ENCODE measurements at places on chromosomes 1 and 21.

GRCh38 chr1:164701189-164701761, 142.3 kb downstream of the PBX1 start:
- DNase-seq = no peak

DNA sequence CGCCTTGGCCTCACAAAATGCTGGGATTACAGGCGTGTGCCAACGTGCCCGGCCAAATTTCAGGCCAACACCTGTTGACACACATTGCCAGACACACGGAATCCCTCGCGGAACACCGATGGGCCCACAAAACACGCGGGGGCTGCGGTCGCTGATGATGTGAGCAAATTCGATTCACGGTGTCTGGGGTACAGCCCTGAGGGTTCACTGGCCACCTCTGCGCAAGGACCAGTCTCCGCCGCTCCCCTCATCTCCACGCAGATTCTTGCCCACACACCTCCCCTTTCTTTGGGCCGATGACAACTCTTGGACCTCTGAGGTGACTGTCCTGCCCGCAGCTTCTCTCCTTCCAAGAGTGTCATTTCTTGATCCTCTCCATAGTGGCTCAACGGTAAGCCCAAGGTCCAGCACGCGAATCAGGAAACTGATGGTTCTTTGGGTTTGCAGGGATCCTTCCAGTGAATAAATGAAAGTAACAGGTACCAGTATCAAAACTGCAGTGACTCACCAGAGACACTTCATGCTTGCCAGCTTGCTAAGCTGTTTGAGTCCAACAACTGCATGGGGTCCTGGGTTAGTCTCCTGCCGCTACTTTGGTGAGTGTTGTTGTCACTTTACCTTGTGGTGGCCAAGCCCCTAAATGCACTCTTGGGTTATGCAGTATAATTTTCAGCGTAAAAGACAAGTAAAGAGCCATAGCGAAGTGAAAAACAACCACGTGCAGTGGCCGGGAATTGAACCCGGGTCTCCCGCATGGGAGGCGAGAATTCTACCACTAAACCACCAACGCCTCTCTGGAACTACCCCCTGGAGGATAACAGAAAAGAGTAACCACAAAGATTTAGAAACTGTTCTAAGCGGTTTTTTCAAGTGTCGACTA, 11.0 kb upstream of the RNU1-3 start:
- DNase-seq = no peak

- no peak for DNase-seq
Observed at GRCh38 chr1:247440001-247440620, 17.8 kb downstream of the OR2B11 start.

- no peak for DNase-seq
Observed at GRCh38 chr21:42621819-42622177, 31.6 kb upstream of the PDE9A start.

DNA sequence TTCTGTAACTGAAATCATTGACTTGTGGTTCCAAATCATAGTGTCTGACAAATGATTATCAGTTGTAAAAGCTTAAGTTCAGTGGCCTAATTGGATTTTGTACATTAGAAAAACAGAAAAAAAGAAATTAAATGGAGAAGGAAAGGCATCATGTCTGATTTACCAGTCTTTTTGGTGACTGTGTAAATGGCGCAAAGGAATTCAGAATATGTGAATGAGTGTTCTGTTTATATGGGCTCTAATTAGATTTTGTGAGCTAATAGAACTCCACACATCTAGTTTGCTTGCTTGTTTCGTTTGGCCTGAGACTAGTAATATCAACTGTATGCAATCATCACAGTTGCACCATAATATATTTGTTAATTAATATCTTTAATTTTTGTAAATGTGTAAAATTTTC, 151.7 kb downstream of the PLA2G4A start:
- no peak for DNase-seq

GRCh38 chr1:37362594-37363385, 111.6 kb upstream of the ZC3H12A start:
- no peak for DNase-seq

GRCh38 chr1:217109928-217110327, 386.7 kb upstream of the ESRRG start:
- no peak for DNase-seq

- DNase-seq = no peak
Observed at GRCh38 chr1:234550341-234551031, 59.5 kb downstream of the IRF2BP2 start.

- no peak for DNase-seq
Observed at GRCh38 chr1:184866991-184867788, 107.1 kb downstream of the NIBAN1 start.

GRCh38 chr1:198162091-198162767, 5.4 kb downstream of the NEK7 start:
- no peak for DNase-seq

- no peak for DNase-seq
Observed at GRCh38 chr1:178051071-178051470, 42.8 kb upstream of the RASAL2 start.

GRCh38 chr1:1429671-1430073, 5.8 kb upstream of the VWA1 start:
- no peak for DNase-seq

- no peak for DNase-seq
Observed at GRCh38 chr1:26003756-26004155, 5.9 kb upstream of the PAFAH2 start.

GRCh38 chr21:28875078-28875477, 117.6 kb downstream of the LTN1 start:
- DNase-seq = no peak

- no peak for DNase-seq
Observed at GRCh38 chr1:154493276-154493675, 8.7 kb upstream of the TDRD10 start.

GRCh38 chr1:167645625-167646414, 15.8 kb downstream of the RCSD1 start:
- DNase-seq = no peak

GRCh38 chr1:77349275-77349674, 67.5 kb downstream of the AK5 start:
- DNase-seq = no peak

GRCh38 chr1:99659755-99660210, 13.9 kb downstream of the PALMD start:
- DNase-seq = no peak

DNA sequence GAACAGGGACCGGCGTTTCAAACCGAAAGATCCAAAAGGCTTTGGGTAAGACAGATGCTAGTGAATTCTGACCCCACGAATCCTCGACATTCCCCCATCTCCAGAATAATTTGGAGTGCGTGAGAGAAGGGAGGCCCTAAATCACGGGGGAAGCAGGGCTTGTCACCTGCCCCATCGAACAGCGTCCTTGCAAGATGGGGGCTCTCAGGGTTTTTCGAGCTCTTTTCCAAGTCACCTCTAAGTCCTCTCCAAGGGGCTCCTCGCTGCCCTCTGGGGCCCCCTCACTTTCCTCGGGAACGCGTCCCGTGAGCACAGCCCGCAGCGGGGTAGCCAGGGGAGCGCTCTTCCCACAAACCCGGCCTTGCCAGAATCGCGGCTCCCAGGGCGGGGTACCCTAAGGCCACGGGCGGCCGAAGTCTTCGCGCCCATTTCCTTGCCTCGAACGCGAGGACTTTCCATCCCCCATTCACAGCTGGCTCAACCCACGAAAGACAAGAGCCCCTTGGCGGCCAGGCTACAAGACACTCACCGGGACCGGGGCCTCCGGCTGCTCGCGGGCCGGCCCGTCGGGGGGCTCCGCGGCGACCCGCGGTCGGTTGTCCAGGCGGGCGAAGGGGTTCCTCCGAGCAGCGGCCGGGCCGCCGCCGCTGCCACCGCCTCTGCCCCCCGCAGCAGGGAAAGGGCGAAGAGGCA, 546 bp downstream of the DONSON start:
- DNase-seq = no peak

DNA sequence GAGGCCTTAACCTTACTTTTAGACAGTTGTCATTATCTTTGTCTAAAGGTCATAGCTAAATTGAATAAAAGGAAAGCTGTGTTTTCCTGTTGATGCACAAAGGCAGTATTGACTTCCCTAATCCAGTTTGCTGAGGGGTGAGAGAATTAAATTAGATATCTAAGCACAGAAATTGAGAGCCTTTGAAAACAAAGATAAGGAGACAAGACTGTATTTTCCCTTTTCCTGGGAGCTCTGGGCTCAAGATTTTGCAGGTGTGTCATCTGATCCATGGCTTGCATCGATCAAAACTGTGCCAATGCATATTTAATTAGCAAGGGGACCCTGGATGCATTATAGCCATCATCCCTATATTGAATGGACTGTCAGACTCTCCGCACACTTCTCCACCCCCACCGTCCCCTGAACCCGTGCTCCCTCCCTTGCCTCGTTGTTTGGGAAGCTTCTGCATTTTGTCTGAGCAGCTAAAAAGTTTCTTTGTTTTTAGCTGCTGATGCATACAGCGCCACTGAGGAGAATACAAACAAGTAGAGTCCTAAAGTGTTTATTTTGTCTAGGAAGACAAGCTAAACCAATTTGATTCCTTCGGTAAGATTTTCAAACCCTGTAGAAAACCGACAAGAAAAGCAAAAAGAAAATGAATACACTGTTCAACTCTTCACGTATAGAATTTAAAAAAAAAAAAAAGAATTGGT, 186.3 kb downstream of the NFIA start:
- no peak for DNase-seq

DNA sequence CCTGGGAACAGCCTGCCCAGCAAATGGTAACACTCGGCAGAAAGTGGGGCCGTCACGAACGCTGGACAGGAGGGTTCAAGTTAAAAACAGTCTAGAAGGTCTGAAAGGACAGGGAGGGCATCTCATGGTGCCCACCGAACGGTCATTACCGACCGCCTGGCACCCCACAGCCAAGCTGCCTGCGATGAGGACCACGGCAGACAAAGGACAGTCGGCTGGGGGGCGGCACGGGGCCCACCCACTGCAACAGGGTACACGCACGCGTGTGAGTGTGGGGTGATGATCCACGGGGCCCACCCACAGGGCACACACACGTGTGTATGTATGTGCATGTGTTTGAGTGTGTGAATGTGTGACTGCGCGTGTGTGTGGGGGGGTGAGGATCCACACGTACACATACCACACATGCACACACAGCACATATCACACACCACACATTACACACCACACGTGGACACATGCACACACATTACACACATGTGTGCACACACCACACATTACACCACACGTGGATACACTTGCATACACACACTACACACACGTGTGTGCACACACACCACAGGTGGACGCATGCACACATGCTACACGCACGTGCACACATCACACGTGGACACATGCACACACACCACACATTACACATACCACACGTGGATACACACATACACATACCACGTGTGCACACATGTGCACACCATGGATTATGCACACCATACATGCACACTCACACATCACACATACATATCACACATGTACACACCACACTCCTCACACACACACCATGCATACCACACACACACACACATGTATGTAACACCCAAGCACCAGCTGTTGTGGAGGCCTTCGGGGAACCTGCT, 63.2 kb downstream of the SLC19A1 start:
- DNase-seq = no peak

GRCh38 chr1:245957427-245957826, 549.7 kb downstream of the SMYD3 start:
- no peak for DNase-seq

GRCh38 chr1:50970509-50970887, 453 bp downstream of the CDKN2C start:
- DNase-seq = no peak

GRCh38 chr1:216020743-216021345, 402.4 kb downstream of the USH2A start:
- no peak for DNase-seq

- no peak for DNase-seq
Observed at GRCh38 chr1:173148971-173149370, 58.2 kb downstream of the TNFSF4 start.

GRCh38 chr1:72623299-72623708, 341.0 kb upstream of the NEGR1 start:
- no peak for DNase-seq

DNA sequence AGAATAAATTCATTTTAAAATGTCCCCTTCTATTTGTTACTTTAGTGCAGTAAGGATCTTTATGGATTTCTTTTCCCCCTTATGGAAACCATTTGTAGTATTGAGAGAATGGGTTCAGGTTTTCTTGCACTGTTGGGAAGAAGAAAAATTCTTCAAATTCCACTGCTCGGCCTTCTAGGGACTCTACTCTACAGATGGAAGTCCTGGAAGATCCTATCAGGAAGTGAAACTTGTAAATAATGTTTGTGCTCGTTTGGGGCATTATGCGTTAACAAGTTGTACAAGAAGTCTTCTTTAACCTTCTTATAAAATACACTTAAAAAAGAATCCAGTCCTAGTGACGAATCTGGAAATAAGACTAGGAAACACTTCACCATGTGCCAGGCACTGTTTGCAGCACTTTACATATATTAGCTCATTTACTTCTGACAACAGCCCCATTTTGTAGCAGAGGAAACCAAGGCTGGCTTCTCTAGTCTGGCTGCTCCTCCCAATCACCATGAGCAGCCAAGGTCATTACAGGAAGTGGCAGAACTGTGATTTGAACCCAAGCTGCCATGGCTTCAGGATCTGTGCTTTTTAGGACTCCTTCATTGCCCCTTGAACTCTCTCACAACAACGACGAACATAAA, 11.8 kb downstream of the LRRC8D start:
- no peak for DNase-seq

GRCh38 chr21:41612674-41613532, 104.9 kb upstream of the TMPRSS2 start:
- no peak for DNase-seq

DNA sequence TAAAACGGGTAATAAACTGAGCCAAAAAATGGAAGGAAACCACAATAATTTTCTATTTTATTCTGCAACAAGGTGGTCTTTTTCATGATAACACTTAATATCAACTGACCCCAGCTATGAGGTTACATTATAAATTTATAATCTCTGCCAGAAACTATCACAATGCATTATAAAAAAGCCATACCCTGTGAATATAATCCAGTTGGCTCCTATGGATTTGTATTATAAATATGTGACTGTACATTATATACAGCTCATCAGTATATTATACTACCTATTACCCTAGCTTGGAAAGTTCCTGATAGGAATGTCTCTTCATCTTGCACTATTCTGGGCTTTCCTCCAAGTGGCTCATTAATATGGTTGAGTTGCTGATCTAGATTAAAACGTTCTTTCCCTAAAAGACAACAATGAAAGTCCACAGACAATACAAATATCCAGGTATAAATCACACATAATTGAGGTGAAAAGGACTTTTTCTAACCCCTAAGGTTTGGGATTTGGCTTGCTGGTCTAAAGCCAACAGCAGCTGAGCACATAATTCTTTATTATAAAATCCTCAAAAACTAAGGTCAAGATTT, 487.7 kb downstream of the TTLL7 start:
- DNase-seq = no peak

DNA sequence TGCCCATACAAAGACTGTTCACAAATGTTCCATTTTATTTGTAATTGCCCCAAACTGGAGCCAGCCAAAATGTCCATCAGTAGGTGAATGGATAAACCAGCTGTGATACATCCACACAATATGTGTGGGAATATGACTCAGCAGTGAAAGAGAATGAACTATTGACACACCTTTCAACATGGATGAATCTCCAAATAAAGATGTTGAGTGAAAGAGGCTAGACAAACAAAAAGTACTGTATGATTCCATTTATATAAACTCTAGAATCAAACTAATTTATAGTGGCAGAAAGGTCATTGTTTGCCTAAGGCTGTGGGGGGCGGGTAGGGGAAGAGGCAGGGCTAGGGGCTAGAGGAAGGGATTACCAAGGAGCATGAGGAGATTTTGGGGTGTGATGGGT, 4.5 kb downstream of the DHCR24 start:
- no peak for DNase-seq

- no peak for DNase-seq
Observed at GRCh38 chr1:201737352-201738060, 91.5 kb upstream of the IPO9 start.

GRCh38 chr1:65952696-65953095, 160.0 kb downstream of the PDE4B start:
- no peak for DNase-seq

GRCh38 chr1:173603056-173603591, at the start of gene SLC9C2:
Gene SLC9C2 (minus strand): TSS chr1:173603072. CDS start chr1:173601776, 1,296 bp downstream.
- DNase-seq = no peak

Data from effector CD8-positive, alpha-beta T cell (primary cell).